ENCODE measurements at places on chromosomes 6 and 20.

DNA sequence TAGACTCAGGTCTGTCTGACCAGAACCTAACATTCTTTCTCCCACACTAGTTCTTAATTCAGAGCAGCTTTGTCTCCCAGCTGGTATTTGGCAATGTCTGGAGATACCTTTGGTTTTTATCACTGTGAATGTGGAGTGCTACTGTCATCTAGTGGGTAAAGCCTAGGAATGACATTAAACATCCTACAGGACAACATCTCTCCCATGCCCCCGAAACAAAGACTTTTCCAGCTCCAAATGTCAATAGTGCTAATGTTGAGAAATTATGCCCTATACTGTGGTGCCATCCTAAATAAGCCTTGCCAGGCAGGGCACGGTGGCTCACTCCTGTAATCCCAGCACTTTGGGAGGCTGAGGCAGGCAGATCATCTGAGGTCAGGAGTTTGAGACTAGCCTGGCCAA lies 4.2 kb upstream of the TTPAL start:
- DNase-seq: no peak

DNA sequence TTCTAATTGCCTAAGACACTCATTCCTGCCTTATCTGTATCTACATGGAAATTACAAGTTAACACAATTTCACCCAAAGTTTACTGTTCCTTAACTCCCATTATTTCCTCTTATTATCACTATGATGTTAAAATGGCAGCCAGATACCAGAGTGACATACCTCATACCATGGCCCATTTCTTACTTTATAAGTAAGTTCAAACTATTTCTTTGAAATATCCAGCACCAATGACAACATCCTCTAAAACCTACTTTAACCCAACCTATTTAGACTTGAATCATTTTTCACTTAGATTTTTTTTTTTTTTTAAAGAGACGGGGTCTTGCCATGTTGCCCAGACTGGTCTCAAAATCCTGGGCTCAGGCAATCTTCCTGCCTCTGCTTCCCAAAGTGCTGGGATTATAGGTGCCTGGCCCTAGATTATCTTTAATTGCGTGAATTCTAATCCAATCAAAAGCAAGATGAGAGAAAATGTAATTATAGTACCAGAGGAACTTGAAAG lies 10.0 kb downstream of the REV3L start:
- no peak for DNase-seq

DNA sequence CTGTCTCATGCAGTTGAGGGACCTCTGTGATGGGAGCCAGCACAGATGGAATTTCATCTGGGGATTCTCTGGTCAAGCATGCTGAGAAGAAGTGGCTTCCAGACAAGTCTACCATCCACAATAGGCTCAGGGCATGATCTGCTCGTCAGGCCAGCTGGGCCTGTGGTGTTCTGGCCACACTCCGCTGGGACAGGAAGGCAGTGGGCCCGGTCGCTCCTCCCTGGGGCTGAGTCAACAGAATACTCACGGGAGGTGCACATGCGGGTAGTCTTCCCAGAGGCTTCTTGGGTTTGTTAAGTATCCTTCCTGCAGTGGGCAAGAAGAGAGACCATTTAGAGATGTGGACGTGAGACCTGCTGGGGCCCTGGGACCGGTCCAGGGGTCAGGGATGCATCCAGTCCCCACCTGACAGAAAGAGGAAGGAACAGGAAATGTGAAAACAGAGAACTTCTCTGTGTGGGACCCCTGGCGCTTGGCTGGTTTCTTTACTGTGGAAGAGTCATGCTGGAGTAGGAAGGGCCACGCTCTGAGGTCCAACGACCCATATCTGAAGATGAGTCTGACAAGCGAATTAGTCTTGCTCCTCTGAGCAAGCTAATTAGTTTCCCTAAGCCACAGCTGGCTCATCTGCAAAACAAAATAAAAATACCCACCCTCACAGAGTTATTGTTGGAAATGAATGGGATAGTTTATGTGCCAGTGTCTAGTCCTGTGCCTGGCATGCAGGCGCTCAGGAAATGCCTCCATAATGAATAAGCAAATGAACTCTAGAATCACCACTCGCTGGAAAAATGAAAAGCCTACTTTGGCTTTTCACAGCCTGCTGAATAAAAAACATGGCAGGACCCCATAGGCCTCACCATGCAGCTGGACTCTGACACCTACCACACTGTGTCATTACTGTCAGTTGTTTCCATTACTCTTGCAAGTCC lies 67.3 kb downstream of the TRAM2 start:
- no peak for DNase-seq

DNA sequence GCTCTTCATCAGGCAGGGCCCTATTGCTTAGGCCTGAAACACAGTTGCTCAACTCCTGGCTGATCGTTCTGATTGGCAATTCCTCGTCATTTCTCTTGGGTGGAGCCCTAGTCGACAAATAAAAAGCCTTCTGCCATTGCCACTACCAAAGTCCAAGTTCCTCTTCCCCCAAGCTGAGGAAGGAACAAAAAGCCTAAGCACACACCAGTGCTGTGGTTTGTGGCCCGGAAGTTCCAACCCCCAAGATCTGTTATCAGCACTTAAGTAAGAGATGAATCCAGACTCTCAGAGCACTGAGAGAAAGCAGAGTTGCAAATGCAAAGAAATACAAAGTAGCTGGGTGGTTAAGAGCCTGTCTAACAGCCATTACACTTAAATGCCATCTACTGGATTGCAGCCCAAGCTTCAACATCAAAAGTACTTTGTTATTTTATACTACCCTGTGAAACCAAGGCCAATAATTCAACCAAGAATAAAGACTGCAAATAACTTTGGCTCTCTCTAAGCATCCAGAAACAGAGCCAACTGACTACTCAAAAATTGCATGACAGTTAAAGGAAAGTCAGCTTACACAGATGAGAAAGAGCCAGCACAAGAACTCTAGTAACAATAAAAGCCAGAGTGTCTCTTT lies 1024.0 kb downstream of the GRIK2 start:
- no peak for DNase-seq

Measured in HEK293T (cell line).